Progenitor cell of endocrine pancreas (in vitro differentiated cells): ENCODE measurements at places on chromosomes 3 and 15.

DNA sequence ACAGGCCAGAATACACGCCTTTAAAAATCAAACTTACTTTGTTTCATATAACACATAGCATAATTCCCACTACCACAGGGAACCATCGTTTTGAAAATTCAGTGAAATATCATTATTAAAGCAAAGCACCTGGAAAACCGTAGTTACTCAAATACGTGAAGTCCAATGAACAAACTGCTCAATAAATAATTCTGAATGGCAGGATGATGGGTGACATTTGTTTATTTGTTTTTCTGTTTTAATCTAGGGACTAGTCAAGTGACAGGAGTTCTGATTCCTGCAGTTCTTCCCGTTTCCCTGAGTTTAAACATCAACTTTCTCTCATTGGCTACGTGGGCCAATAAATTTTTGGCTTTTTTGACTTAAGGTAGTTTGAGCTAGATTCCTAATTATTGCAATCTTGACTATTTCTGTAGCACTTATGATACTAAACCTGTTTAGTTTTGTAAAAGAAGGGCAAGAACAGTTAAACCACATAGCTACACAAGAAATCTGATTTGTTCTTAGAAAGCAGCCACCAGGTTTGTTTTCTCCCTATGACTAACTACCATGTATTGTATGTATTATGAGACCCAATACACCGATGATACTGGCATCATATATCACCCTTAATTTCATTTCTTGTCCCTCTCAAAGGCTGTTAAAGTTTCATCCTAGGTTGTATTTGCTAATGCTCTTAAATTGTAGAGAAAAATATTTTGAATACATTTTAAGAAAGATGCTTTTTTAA is 411.2 kb downstream of the SHQ1 start:
- DNase-seq = no peak

- DNase-seq = no peak
These were observed 45.4 kb downstream of the TMCO5A start for GRCh38 chr15:37979671-37980409.

GRCh38 chr3:186931532-186932280 is 1.4 kb downstream of the ST6GAL1 start:
- peak; percentile 53 for DNase-seq

DNA sequence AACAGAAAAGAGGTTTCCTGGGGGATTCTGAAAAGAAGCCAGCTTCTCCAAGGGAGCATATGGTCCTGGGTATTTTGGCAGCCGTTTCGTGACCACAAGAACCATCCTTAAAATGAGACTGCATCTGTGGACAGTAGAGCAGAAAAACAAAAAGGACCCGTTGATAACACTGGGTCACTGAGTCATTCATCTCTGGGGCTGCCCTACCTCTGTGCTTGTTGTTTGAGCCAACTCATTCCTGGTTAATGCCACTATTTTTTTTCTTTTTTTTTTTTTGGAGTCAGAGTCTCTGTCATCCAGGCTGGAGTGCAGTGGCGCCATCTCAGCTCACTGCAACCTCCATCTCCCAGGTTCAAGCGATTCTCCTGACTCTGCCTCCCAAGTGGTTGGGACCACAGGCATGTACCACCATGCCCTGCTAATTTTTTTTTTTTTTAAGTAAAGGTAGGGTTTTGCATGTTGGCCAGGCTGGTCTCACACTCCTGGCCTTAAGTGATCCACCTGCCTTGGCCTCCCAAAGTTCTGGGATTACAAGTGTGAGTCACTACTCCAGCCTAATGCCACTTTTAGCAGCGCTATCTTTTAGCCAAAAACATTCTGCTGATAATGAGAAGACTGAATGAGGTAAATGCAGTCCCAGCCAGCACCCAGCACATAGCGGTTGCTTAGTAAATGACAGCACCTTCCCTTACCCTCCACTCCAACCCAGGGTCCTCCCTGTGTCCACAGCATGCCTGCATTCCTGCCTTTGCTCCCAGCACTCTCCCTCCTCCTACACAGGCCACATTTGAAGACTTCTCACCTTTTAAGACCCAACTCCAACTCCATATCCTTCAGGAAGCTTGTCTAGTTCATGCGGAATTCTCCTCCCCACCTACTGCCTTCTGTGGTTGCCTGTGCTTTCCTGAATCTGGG is 9.1 kb upstream of the ISL2 start:
- no peak for DNase-seq

GRCh38 chr3:51992017-51992682 is 3.5 kb downstream of the RPL29 start:
- no peak for DNase-seq

- no peak for DNase-seq
These were observed 89.2 kb downstream of the SEC22A start for GRCh38 chr3:123290962-123291361.

GRCh38 chr3:129282727-129283327 is 4.2 kb downstream of the HMCES start:
- no peak for DNase-seq

DNA sequence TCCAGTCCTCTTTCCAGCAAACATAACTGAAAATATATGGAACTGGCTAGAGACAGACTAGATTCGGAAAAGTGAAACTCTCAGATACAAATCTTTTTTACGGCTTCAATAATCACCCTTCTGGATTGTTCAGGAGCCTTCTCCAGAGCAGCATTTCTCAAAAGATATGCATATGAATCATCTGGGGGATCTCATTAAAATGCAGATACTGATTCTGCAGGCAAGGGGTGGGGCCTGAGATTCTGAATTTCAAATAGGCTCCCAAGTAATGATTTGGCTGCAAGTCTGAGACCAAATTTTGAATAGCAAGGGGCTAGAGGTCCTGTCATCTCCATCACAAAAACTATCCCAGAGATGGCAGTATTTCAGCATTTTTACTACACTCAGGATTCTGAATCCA is 165.4 kb downstream of the CTNNB1 start:
- DNase-seq = no peak

DNA sequence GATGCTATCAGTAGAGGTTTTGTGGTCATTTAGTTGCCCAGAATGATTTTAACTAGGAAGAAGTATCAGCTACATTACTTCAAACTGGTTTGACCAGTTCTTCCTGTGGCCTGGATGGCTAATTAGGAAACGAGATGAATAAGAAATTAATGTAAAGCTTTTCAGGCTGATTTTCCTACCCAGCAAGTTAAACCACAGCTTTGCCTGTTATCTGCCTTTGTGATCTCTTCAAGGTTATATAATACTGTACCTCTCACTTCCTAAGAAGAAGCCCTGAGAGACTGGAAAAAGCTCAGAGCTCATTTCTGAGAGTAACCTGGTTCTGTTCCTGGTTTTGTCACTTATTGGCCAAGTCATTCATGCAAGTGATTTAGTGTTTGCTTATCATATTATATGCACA is 782.2 kb upstream of the GOLIM4 start:
- no peak for DNase-seq

DNA sequence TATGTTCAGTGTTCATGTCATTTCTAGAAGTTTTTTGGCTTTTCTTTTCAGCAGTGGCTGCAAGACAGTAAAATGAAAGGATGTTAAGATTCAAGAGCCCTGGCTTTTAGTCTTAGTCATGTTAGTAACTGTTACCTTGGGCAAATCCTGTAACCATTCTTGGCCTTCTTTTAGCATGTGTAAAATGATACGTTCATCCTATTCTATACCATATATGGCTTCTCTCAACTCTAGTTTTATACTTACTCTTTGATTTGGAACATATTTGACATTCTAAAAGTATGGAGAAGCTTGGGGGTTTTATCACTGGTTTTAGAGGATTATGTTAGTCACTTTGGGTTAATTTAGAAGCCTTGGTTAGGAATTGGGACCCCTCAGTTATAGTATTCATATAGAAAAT is 20.1 kb downstream of the GTF2E1 start:
- no peak for DNase-seq

DNA sequence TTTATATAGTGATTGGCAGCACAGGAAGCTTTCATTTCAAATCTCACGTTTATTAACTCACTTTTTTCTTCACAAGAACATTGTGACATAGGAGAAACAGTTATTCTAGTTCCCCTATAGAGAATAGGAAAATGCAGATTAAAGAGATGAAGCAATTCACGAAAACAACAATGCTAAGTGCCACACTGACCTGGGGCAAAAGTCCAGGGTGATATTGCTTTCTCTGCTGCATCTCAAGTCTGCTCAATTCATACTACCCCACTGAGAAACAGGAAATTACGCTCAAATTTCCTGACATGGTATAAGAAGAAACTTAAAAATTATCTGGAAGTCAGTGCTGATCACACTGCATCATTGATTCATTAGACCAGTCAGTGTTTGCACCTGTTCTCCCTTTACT is 66.7 kb upstream of the SEMA6D start:
- no peak for DNase-seq

- no peak for DNase-seq
These were observed 358.6 kb downstream of the CHST2 start for GRCh38 chr3:143478115-143478693.

DNA sequence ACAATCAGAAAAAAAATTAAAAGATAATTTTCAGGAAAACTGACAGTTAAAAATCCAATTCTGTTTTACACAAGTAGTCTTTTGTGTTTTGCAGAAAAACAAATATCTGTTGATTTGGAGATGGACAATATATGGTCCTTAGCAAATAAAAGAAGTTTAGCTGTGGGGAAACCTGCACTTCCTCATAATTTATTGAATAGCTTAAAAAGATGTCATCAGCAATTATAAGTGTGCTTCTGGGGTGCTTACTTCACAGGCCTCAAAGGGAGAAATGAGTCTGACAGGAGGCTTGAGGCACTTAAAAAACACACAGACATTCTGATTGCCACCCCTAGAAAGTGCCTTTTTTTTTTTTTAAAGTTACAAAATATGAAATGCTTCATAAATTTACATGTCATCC is 31.6 kb upstream of the CERS3 start:
- no peak for DNase-seq

GRCh38 chr3:64143409-64144130 is 81.7 kb downstream of the PRICKLE2 start:
- no peak for DNase-seq

- DNase-seq = no peak
These were observed 24.5 kb downstream of the ANXA2 start for GRCh38 chr15:60373327-60373726.

DNA sequence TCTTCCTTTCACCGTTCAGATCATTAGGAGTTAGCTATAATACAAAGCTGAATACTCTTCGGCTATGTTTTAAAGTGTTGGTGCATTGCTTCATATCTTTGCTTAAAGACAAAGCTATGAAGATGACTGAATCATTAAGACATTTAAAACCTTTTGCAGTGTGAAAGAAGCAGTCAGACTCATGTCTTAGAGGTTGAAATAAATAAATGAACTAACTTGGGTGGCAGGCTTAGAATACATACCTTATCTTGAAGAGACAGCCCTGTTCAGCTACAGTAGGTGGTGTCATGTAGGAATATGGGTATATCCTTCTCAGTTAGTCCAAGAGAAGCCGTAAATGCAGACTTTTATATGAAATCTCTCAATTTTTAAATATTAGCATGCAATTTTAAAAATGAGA is 63.4 kb downstream of the OPA1 start:
- no peak for DNase-seq

GRCh38 chr15:46315434-46315833 is 680.6 kb downstream of the SQOR start:
- DNase-seq = no peak

DNA sequence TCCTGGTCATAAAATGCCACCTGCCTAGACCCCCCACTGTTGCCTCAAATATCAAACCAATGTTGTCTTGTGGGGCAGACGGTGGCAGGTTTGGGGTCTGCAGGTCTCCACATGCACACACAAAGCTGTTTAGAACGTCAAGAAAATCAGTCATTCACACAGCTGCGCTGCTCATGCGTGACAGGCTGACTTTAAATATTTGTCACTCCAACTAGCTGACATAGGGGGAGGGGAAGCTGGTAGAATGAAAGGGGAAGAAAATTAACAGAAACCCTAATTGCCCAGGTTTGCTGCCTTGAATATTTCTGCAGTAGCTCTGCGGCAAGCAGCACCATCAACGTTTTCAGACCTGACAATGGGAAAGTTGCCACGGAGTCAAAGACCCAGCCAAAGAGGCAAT is 201.8 kb downstream of the ABHD5 start:
- DNase-seq = no peak

GRCh38 chr3:39750712-39751111 is 58.7 kb upstream of the MYRIP start:
- DNase-seq = no peak

- no peak for DNase-seq
These were observed 137.9 kb downstream of the NEO1 start for GRCh38 chr15:73190189-73190601.

GRCh38 chr3:110814170-110815007 is 257.2 kb upstream of the NECTIN3 start:
- DNase-seq = no peak

GRCh38 chr15:70799667-70800450 is 36.5 kb upstream of the UACA start:
- no peak for DNase-seq

GRCh38 chr3:123476967-123477750 is 28.3 kb upstream of the ADCY5 start:
- DNase-seq = no peak

DNA sequence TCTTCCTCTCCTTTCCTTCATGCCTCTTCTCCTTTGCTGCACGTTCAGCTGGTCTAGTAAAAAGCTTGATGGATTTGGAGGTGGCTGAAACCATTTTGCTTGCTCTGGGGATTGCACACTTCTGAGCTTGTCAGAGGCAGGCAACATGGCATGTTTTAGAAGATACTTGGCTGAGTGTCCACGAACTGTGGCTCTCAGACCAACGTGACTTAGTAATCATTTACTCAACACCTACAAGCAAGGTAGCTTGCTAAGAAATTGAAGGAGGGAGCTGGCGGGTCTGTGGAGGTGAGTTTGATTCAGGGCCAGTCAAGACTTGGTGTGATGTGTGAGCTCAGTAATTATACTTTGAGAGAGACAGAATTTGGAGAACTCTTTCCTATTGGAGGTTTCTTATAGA is 196.0 kb downstream of the LPP start:
- no peak for DNase-seq

GRCh38 chr3:126523745-126524428 is at the start of gene CHST13:
TSS of gene CHST13 (plus strand) at chr3:126524155. CDS start at chr3:126524333, 178 bp downstream.
- DNase-seq = no peak

DNA sequence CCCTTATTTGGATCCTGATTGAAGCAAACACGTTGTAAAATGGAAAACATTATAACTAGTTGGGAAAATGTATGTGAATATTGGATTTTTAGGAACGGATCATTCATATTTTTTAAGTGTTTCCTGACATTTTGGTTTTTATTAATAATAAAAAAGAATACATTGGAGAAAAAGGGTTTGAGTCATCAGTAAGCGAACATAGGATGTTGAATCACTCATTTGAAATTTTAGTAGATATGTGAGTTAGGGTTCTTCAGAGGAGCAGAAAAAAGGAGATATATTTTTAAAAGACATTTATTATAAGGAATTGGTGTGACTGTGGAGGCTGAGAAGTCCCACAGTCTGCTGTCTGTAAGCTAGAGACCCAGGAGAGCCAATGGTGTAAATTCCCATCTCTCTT is 258.5 kb downstream of the PTPRG start:
- DNase-seq = no peak

- DNase-seq = no peak
These were observed 31.9 kb downstream of the PDIA5 start for GRCh38 chr3:123098426-123099330.

DNA sequence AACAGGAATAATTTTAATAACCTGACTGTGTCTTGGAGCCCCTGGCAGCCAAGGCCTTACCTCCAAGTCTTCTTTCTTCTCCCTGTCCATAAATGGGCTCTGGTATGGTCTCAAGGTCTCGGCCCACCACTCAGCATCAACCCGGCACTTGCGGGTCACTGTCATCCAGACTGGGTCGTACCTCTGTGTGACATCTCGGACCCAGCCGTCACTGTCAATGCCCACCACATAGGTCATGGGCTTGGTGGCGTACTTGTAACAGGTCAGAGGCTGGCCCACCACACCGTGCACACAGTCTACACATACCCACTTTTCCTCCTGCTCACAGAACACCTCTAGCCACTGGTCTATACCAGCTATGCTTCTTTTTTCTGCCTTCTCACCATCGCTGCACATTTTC is 20.4 kb downstream of the XPC start:
- DNase-seq = no peak
